ENCODE measurements at places on chromosomes 2 and 18.

DNA sequence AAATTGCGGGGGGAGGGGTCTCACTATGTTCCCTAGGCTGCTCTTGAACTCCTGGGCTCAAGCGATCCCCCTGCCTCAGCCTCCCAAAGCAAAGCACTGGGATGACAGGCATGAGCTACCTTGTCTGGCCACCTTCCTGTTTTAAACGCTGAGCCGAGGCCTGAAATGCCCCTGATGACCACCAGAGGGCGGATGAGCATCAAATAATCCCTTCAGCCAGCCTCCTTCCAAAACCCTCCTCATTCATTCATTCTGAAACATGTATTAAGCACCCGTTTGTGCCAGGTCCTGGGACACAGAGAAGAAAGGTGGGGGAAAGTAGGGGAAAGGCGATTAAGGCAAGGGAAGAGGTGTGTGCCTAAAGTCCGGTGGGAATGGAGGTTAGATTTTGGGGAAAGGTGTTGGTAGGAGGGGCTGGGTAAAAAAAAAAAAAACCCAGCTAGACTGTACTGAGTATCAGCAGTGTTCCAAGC, 30.7 kb upstream of the PTMA start:
- DNase-seq = peak; percentile 85

DNA sequence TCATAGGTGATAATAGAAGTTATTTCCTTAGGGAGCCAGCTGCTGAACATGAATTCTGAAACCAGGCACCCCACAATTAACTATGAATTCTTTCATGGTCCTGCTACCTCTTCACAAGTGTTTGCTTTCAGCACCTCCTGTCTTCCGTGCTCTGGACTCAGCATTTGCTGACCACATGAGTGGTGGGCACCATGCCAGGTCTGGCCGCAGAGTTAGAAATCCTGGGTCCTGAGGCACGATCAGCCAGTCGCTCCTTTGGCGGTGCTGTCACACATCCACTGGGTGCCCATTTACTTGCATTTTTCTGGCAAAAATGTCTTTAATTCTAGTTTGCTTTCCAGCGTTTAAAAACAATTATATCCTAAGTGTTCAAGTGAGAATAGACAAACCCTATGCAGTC, 196.4 kb upstream of the PXDN start:
- no peak for DNase-seq

GRCh38 chr2:85324639-85325465, 2.9 kb downstream of the TGOLN2 start:
- peak; percentile 11 for DNase-seq

DNA sequence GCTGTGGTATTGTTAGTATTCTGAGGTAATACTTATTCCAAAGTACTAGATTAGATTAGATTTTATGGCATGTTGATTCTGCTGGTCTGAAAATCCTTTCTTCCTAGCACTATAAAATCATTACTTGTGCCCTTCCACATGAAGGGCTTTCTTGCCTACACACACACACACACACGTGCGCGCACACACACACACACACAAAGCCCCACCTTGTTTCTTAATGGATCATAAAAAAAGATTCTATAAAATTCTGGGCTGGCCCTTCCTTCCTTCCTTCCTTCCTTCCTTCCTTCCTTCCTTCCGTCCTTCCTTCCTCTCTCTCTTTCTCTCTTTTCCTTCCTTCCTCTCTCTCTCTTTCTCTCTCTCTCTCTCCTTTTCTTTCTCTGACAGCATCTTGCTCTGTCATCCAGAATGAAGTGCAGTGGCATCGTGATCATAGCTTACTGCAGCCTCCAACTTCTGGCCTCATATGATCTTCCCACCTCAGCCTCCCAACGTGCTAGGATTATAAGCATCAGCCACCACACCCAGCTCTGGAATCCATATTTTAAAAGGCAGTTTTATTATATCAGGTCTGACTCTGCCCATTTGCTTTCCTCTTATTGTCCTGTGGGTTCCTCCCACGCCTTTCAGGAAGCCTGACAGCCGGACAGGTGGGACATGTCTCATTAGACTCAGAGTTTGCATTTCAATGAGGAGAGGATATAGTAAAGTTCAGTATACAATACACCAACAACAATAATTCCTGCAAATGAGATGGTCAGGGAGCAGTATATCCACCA, 321.1 kb downstream of the PIK3C3 start:
- DNase-seq = no peak

- DNase-seq = peak; percentile 75
These were observed 19.9 kb upstream of the CABYR start for GRCh38 chr18:24118750-24119577.

GRCh38 chr2:54194761-54195750, 61.0 kb downstream of the TSPYL6 start:
- no peak for DNase-seq

DNA sequence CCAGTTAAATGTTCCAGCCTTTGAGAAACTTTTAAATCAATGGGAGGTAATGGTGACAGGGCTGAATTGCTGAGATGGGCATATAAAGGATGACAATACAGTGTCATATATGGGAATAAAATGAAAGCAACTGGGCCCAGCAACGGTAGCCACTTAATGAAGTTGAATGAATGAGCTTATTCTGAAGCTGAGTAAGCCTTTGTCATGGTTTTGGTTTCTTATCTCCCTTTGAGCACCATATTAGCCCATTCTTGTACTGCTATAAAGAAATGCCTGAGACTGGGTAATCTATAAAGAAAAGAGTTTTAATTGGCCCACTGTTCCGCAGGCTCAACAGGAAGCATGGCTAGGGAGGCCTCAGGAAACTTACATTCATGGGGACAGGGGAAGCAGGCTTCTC, 3.5 kb upstream of the THUMPD2 start:
- DNase-seq = no peak

GRCh38 chr2:104321116-104321795, 532.7 kb upstream of the POU3F3 start:
- no peak for DNase-seq

GRCh38 chr2:40041422-40042382, 262.6 kb upstream of the THUMPD2 start:
- no peak for DNase-seq

DNA sequence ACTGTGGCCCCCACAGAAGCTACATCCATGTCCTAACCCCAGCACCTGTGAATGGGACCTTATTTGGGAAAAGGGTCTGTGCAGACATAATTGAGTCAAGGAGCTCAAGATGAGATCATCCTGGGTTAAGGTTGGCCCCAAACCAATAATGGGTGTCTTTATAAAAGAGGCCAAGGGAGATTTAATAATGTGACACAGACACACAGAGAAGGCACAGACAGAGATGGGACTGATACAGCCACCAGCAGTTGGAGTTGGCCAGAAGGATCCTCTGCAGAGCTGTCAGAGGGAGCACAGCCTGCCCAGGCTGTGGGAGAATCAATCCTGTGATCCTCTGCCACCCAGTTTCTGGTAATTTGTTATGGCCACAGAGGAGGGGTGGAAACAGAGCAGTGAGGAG, 26.0 kb downstream of the SNORC start:
- DNase-seq = no peak

- no peak for DNase-seq
These were observed 151.9 kb downstream of the DOCK10 start for GRCh38 chr2:224890372-224890771.

DNA sequence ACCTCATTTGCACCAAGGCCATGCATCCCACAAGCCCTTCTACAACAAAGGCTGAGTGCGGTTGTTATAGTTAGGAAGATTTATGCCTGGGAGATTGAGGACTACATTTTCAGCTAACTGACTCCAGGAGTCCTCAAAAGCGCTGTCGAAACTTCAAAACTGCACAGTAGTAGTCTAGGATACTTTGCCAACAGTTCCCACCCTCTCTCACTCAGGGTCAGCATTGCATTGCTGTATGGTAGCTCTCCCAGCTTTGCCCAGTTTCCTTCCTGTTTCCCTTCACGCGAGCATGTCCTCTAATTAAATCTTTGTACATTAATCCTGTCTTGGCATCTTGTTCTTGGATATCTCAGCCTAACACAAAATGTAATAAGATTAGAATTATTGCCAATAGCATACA, 420.6 kb upstream of the UBE2E3 start:
- DNase-seq = no peak

- peak; percentile 85 for DNase-seq
These were observed 591 bp downstream of the ASXL2 start for GRCh38 chr2:25877431-25878360.

- DNase-seq = no peak
These were observed 301.9 kb upstream of the MYT1L start for GRCh38 chr2:2633017-2633416.

- no peak for DNase-seq
These were observed 33.8 kb upstream of the HNRNPA3 start for GRCh38 chr2:177178797-177179196.

DNA sequence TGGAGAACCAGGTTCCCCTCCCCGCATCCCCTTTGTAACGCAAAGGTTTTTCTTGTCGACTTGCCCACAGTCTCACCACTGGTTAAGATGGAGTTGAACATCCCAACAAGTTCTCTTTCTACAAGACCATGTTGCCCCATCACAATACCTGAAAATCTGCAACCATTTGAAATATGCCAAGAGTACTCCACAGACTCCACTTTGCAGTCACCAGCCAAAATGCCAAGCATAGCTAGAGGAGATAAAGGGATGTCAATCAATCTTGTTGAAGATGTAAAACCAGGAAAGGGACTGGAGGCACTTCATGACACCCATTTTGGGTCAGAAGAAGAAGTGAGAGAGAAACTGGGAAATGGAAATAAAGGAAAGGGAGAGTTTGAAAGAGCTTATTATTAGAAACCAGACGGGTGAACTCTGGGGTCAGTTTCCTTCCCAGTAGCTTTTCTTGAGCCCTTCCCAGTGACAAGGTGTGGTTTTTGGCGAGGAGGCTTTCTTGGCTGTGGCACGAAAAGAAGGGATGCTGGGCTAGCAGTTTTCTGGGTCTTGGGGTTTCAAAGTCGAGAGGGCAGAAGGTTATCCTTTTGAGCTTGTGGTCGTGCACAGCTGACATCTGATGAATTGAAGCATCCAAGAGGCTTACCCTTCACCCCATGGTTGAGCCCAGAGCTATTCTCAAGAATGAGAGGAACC, 79.3 kb downstream of the ACAA2 start:
- no peak for DNase-seq

- no peak for DNase-seq
These were observed 46.8 kb upstream of the SMIM21 start for GRCh38 chr18:75474332-75474731.

DNA sequence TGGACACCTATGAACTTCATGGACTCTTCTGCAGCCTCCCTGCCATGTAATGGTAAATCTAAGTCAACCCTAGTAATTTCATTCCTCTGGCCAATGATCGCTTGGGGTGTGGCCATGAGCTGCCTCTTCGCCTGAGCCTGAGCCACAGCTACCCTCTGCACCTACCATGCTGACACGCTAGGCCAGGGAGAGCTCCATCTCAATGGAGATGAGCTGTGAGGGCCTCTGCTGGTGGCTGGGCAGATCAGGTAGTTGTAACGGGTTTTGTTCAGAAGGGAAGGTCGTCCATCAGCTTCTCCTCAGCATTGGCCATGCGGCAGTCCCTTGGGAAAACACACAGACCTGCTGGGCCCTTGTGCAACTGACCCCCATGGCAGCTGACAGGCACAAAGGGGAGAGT, 24.4 kb downstream of the MPHOSPH10 start:
- DNase-seq = no peak

- no peak for DNase-seq
These were observed 5.6 kb upstream of the SMAD7 start for GRCh38 chr18:48956356-48956755.

- no peak for DNase-seq
These were observed 2.1 kb upstream of the HAAO start for GRCh38 chr2:42794271-42795046.

DNA sequence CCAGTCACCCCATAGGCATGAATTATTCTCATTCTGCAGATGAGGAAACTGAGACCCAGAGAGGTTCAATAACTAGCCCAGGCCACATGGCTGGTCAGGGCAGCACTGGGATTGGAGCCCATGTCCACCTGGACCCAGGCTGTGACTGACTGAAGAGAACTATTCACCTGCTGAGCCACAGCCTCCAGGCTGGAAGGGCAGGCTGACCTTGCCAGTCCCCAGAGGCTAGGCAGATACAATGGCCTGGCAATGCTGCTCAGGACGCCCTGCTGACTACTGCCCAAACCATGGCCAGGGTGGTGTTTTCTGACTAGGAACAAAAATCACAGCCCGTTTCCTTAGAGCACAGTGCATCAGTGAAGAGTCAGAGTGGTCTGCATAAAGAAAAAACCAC, 36.8 kb downstream of the HS6ST1 start:
- DNase-seq = no peak

DNA sequence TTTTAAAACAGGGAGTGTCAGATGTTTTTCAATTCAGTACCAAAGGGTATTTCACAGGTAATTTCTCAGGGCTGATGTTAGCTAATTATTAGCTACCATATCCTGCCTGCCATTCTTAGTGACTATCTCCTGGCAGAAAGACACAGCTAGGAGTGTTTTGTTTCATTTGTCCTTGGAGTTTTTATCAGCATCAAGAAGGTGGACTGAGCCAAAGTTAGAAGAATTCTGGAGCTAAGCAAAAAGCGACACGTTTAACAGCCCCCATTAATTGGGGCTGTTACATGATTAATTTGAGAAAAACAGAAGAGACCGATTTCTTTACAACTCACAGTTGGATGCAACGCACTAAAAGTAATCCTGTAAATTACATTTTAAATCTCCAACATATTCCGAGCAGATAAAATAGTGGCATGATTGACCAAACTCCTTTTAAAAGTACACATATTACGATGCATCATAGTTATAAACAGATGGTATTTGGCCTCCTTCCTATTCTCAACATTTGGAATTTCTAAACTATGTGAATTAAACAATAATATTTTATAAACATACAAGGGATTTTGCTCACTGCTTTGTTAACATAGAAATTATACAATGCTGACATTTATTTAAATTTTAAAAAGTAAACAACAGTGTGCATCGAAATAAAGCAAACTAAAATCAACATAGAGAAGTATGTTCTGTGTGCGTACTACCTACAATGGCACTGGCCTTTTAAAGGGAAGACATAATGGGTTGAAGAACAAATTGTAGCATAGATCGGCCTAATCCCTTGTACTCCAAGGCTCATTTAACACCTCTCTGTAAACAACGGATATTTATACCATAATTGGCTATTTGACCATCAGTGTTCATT, 585.1 kb downstream of the ZEB2 start:
- DNase-seq = no peak

DNA sequence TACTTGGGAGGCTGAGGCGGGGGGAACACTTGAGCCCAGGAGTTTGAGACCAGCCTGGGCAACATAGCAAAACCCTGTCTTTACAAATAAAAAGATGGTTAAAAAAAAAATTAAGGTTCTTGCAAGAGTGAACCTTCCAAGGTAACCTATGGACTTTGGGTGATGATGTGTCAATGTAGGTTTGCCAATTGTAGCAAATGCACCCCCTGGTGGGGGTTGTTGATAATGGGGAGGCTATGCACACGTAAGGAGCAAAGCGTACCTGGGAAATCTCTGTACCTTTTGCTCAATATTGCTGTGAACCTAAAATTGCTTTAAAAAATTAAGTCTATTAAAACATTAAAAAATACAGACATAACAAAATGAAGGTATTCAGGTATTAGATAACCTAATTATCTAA, 70.4 kb downstream of the CWC22 start:
- peak; percentile 33 for DNase-seq

- DNase-seq = peak; percentile 15
These were observed 39.9 kb upstream of the CDC42EP3 start for GRCh38 chr2:37711308-37711731.

All from RKO (cell line).